ENCODE measurements at places on chromosomes 6 and 20.

DNA sequence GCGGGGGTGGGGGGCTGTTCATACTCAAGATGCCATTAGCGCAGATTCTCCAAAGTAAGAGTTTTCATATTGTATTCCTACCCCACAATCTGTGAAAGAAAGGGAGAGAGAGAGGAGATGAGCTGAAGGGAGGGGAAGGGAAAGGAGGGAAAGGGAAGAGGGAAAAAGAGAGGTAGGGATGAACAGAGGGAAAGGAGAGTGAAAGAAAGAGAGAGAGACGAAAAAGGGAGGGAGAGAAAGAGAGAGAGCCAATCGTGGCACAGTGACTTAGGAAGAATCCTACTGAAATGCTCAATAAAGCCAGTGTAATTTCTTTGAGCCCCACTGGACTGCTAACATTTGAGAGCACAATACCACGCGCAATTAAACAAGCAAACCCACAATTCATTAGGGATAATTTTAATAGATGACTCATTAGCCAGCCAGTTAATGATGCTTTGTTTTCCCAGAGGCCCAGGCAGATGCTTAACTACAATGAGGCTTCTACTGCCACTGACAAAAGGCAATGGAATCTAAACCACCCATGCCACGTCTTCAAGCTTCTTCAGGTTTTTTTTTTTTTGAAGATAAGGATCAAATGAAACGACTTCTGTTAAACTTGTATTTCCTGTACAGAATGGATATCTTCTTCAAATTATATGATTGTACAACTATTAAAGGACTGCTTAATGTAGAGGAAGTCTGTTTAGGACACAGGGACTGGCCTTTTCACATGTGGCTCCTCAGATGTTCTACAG is 306.8 kb downstream of the FOXC1 start:
- no peak for DNase-seq

DNA sequence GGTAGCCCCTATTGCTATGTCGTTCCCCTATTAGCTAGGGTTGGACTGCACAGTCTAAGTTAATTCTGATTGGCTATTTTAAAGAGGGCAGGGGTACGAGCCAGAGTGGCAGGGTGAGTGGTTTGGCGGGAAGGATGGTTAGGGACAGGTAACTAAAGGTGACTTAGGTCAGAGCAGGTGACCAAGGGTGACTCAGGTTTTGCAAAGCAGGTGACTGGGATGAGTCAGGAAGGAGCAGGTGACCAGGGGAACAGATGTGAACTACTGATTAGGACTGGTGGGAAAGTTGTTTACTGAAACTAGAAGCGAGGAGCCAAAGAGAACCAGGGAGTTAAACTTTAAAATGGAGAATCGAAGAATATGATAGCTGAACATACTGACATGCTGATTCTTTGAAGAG is 295.2 kb downstream of the GJA1 start:
- DNase-seq: no peak

DNA sequence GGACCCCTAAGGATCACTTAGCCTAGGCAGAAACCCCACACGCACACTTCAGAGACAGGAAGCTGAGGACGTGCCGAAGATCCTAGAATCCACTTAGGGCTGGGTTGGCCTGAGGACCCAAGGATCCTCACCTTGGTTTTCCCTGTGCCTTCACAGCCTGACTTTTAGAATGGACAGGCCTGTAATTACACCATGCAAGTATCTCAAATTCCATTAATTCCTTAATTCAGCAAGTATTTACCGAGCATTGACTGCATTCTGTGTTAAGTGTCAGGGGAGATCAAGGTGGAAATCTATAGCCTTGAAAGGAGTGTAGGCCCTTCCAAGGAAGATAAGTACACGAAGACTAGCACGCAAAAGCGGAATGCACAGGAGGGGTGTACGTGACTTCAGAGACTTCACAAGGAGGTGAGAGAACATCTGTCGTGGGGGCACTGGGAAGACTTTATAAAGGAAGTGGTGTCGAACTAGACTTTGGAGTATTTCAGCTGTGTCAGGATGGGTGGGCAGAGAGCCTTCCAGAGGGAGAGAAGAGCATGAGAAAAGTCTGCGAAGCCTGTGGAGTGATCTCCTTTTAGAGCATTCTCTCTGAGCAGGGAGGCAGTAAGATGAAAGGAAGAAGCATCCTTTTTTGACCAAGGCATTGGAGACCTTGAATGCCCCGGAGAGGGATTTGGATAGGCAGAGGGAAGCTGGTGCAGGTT is 4.0 kb downstream of the DSP start:
- DNase-seq: no peak

GRCh38 chr6:37695857-37696219 is 1.8 kb downstream of the MDGA1 start:
- no peak for DNase-seq

All from central memory CD8-positive, alpha-beta T cell (primary cell).